ENCODE measurements at places on chromosomes 1 and 21. TPM values are rescaled to one million over a fixed set of nuclear protein-coding genes. Genes with fewer than 3 reads are reported as not detected.
A peak's percentile ranks its signal among the peaks of the same experiment; 100 is the strongest.

Gene SYT6
- not detected for total RNA-seq

Gene DISP3
- 0.42 TPM for total RNA-seq

- peaks cover 18% of the 10 kb centered on the region for H3K4me1 ChIP-seq
- H3K4me3 ChIP-seq: peak overlapping the region; percentile 22
- no peaks in the 10 kb centered on the region for H3K27me3 ChIP-seq
These were observed 20.5 kb upstream of the SMYD3 start for GRCh38 chr1:246527402-246528088.

DNA sequence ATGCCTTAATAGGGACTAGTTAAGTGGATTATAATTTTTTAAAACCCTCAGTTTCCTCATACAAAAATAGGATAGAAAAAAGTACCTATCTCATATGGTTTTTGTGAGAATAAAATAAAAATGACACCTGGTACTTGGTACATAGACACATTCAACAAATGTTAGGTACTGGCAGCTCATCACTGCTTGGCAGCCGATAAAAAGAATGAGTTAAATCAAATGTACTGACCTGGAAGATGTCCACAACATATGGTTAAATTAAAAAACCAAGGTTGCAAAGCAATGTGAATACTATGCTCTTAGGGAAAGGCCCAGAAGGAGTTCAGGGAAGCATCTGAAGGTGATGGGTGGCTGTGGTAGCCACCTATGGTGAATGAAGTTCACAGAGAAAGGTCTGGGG, 64.9 kb upstream of the SMYD2 start:
- H3K27me3 ChIP-seq: peaks cover 34% of the 10 kb centered on the region
- no peak overlapping the region for H3K4me3 ChIP-seq
- no peak for DNase-seq
- no peak overlapping the region for H3K27ac ChIP-seq
- no peaks in the 10 kb centered on the region for H3K4me1 ChIP-seq
- H3K36me3 ChIP-seq: no peaks in the 10 kb centered on the region

- no peaks in the 10 kb centered on the region for H3K4me1 ChIP-seq
- peaks cover 29% of the 10 kb centered on the region for H3K36me3 ChIP-seq
- no peak for DNase-seq
These were observed 80.3 kb downstream of the TTC3 start for GRCh38 chr21:37153196-37153934.

DNA sequence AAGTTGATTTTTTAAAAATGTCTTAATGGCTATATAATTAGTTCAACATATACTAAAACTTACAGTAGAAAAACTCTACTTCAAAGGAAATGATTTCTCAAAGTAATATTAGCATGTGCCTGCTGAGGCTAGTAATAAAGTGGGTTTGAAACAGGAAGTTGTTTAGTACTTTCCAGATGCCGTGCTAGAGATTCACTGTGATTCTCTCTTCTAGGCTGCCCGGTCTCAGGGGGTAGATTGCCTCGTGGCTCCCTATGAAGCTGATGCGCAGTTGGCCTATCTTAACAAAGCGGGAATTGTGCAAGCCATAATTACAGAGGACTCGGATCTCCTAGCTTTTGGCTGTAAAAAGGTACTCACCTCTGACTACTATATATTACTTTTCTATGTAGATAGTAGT, 9.1 kb downstream of the EXO1 start:
- peaks cover 3% of the 10 kb centered on the region for H3K4me1 ChIP-seq
- no peak for DNase-seq
- H3K27ac ChIP-seq: no peak overlapping the region
- peaks cover 59% of the 10 kb centered on the region for H3K36me3 ChIP-seq
- no peak overlapping the region for H3K4me3 ChIP-seq

Gene SLAMF1
- 48.5 TPM for total RNA-seq

DNA sequence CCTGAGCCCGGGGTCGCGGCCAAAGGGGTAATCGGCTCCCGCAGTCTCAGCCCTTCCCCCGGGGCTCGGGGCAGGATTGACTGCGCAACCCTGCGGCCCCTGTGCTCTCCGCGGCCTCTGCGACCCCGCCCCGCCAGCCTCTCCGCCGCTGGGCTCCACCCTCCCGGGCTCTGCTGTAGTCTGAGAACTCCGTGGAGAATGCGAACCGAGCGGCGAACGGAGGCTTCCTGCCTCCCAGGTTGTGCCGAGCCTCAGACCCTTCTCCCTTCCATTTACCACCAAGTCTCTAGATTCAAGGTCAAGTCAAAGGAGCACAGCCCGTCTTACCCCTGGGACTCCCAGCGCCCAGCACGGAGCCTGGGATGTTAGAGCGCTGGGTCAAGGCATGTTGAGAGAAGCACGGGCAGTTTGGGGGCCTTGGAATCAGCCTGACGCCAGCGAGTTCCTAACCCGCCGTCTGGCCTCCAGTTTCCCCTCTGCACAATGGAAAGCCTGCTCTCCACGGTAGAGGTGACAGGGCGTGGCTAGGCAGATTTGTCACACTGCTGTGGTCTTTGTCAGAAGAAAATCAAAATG, 3.0 kb downstream of the ATP2B4 start:
- H3K27me3 ChIP-seq: no peaks in the 10 kb centered on the region
- peak overlapping the region; percentile 89 for H3K27ac ChIP-seq
- peak overlapping the region; percentile 90 for H3K4me3 ChIP-seq
- peak; percentile 67 for DNase-seq

Gene KLHL21
- total RNA-seq: 23.0 TPM

DNA sequence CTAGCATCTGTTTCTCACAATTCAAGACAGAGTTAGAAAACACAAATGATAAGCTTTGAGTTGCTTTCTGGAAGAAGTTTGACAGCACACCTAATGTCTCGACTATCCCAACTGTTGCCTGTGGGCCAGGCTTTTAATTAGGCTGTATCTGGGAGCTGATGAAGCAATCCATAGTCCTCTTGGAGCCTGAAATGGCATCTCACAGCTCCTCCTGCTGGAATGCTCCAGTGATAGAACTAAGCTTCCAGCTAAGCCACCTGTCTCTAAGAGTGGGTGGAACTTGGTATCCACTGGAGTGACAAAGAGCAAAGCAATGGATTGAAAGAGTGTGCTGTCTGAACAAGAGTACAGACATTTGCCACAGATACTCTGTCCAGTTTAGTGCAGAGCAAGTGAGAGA, 605.3 kb upstream of the NR5A2 start:
- no peaks in the 10 kb centered on the region for H3K4me1 ChIP-seq
- DNase-seq: no peak
- H3K36me3 ChIP-seq: no peaks in the 10 kb centered on the region
- H3K27ac ChIP-seq: no peak overlapping the region

- peak; percentile 56 for DNase-seq
- H3K36me3 ChIP-seq: peaks cover 10% of the 10 kb centered on the region
- H3K4me3 ChIP-seq: peak overlapping the region; percentile 57
- no peaks in the 10 kb centered on the region for H3K27me3 ChIP-seq
These were observed 10.0 kb downstream of the NCF2 start for GRCh38 chr1:183580281-183580682.

GRCh38 chr1:157659576-157660247, 40.9 kb downstream of the FCRL3 start:
- DNase-seq: no peak
- no peaks in the 10 kb centered on the region for H3K36me3 ChIP-seq
- peaks cover 9% of the 10 kb centered on the region for H3K4me1 ChIP-seq
- H3K4me3 ChIP-seq: no peak overlapping the region

Gene RNF186
- total RNA-seq: not detected

DNA sequence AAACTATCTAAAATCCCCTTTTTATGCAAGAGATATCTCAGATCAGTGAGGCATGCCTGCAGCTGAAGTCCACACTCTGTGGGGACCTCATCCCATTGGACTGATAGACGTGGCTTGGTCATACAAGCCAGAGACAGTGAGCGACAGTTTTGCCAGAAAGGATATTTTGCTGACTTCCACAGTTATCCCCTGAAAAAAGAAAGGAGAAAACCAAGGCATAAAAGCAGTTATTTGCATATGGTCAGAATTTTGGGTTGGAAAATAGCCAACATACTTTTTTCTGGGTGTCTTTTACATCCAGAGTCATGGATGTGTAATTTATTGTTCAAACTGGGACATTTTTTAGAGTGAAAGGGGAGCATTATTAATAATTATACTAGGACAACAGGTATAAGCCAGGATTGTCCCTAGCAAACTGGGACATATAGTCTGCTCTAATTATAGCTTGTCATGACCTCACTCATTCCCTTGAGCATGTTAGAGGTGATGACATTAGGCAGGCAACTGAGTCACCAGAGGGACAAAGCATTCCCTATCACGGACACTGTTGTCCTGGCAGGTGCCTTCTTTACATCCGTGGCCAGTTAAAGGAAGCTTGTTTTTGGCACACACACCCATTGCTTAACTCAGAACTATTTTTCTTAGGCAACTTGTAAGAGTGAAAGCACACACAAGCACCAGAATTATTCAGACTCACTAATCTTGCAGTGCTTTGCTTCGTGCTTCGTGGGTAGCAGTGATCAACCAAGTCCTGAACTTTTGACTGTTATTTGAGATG, 65.5 kb downstream of the PRRX1 start:
- H3K27me3 ChIP-seq: no peaks in the 10 kb centered on the region
- H3K4me1 ChIP-seq: no peaks in the 10 kb centered on the region
- no peak overlapping the region for H3K4me3 ChIP-seq
- no peaks in the 10 kb centered on the region for H3K36me3 ChIP-seq
- DNase-seq: no peak
- no peak overlapping the region for H3K27ac ChIP-seq

DNA sequence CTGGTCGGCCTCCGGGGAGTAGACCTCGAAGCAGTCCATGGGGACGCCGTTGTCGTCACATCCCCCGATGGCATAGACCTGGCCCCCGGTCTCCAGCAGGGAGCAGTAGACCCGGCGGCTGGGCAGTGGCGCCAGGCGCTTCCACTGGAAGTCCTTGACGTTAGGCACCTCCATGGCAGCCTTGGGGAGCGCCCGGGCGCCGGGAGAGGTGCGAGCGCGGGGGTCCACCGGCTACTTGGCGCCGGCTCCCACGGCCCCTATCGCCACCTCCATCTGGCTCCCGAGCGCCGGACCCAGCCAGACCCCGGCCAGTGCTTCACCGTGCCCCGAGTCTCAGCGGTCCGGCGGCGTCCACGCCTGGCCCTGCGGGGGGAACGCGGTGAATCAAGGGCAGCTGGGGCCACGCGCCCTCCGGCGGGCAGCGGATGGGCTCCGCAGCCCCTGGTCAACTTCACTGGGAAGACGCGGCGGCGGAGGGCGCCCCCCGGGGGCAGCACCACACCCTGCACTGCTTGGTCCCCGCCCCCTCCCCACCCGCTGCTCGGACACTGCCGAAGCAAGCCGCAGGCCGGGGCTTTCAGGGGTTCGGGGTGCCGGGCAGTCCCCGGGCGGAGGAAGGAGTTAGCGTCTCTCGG, 13.2 kb downstream of the KLHDC8A start:
- H3K4me1 ChIP-seq: peaks cover 13% of the 10 kb centered on the region
- no peaks in the 10 kb centered on the region for H3K36me3 ChIP-seq
- DNase-seq: no peak
- H3K27me3 ChIP-seq: peaks cover 59% of the 10 kb centered on the region
- H3K27ac ChIP-seq: no peak overlapping the region

Gene KRTAP19-3
- total RNA-seq: not detected

Gene ELAPOR1
- 1.9 TPM for total RNA-seq

Gene DISC1
- total RNA-seq: 12.6 TPM

Gene NBPF9
- 10.1 TPM for total RNA-seq

DNA sequence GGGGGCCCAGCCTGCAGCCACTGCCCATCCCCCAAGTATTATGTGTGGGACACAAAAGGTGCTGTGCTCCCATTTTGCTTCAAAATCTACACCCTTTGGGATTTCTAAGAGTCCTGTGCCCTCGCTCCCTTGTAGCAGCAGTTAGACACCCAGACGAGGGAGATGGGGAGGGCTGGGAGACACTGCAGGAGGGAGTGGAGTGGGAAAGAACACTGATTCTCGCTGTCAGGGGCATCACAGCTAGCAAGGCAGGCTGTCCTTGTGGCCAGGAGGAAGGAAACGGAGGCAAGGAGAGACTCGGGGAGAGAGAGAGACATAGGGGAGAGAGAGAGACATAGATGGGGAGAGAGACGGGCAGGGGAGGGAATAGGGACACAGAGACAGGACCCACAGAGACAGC, 38.5 kb downstream of the CSMD2 start:
- DNase-seq: no peak
- H3K4me3 ChIP-seq: no peak overlapping the region
- no peaks in the 10 kb centered on the region for H3K4me1 ChIP-seq
- no peaks in the 10 kb centered on the region for H3K36me3 ChIP-seq

- DNase-seq: no peak
- H3K4me1 ChIP-seq: peaks cover 4% of the 10 kb centered on the region
- no peak overlapping the region for H3K27ac ChIP-seq
- H3K4me3 ChIP-seq: no peak overlapping the region
- H3K36me3 ChIP-seq: no peaks in the 10 kb centered on the region
- no peaks in the 10 kb centered on the region for H3K27me3 ChIP-seq
These were observed 6.2 kb downstream of the ERO1B start for GRCh38 chr1:236275586-236275985.

- H3K4me3 ChIP-seq: no peak overlapping the region
- no peak for DNase-seq
- H3K27ac ChIP-seq: no peak overlapping the region
- no peaks in the 10 kb centered on the region for H3K4me1 ChIP-seq
- peaks cover 30% of the 10 kb centered on the region for H3K36me3 ChIP-seq
These were observed 33.9 kb upstream of the ASPM start for GRCh38 chr1:197180252-197180878.

DNA sequence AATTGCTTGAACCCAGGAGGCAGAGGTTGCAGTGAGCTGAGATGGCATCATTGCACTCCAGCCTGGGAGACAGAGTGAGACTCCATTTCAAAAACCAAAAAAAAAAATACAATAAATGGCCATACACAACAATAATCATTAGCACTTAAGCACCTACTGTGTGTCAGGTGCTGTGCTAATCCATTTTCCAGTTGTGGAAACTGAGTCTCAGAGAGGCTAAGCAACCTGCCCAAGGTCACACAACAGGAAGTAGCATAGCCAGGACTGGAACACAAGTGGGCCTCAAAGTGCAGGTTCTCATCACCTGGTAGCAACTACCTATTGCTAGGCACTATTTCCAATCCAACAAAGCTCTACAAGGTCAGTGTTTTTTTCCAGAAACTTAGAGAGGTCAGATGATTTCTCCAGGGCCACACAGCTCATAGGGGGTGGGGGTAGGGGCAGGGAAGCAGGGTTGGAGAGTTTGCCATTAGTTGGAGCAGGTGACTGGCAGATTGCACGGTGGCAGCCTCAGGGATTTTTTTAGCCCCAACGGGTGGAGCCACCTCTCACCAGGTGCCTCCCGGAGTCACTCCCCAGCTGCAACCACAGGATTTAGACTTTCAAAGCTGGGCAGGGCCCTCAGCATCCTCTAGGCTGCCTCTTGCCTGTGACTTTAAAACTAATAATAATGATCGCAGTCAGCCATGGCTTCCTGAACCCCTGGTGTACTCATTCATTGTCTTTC, 52.5 kb upstream of the ID3 start:
- no peaks in the 10 kb centered on the region for H3K36me3 ChIP-seq
- H3K27me3 ChIP-seq: no peaks in the 10 kb centered on the region
- peak; percentile 53 for DNase-seq
- peak overlapping the region; percentile 53 for H3K4me3 ChIP-seq

GRCh38 chr21:42429021-42429420, 25.3 kb downstream of the UBASH3A start:
- no peak overlapping the region for H3K4me3 ChIP-seq
- peaks cover 55% of the 10 kb centered on the region for H3K4me1 ChIP-seq
- peak overlapping the region; percentile 40 for H3K27ac ChIP-seq

Data from activated CD8-positive, alpha-beta T cell treated with anti-CD3 and anti-CD28 coated beads, Interleukin-2, amount 10 ng/mL, durations not matched to agents 7 days and 5 days (primary cell).